Heart left ventricle (tissue), 16 donors: ENCODE measurements at places on chromosomes 11 and 22. TPM values are rescaled to one million over a fixed set of nuclear protein-coding genes. Genes with fewer than 3 reads are reported as not detected.

- DNase-seq: peak; percentile 66
Observed at GRCh38 chr22:44046485-44047141, 22.5 kb downstream of the PARVB start.

Gene PAMR1
- 4.3 TPM for polyA plus RNA-seq

Gene TRIM48
- polyA plus RNA-seq: not detected

Gene SCGB2A2
- not detected for polyA plus RNA-seq

GRCh38 chr22:46923394-46923793 is 160.9 kb downstream of the TBC1D22A start:
- no peak for DNase-seq

DNA sequence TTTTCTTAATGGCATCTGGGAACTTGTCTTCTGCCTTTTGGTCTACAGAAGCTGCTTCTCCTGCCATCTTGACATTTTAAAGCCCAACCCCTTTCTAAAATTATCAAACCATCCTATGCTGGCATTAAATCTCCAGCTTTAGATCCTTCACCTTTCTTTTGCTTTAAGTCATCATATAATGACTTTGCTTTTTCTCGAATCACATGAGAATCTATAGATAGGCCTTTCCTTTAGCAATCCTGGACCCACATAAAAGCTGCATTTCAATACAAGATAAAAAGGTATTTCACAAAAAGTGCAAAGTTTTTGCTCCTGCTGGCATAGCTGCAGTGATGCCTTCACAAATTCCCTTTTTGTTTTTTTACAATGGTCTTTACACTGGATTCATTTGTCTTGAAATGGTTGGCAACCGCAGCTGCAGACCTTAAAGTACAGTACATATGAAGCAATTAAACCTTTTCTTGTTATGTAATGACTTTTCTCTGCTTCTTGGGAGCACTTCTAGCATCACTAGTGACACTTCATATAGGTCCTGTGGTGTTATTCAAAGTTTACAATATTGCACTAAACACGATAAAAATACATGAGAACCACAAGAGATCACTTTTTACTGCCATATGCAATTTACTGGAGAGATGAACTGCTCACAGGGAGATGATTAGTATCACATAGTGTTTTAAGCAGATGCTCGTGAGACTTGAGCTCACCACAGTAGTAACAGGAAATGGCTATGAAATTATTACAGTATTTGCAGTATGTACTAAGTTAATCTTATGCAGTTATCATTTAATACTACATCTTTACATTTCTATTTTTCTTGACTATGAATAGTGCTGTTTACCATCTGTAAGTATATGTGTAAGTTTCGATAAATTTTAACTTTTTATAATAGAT is 41.6 kb downstream of the ACER3 start:
- DNase-seq: no peak

DNA sequence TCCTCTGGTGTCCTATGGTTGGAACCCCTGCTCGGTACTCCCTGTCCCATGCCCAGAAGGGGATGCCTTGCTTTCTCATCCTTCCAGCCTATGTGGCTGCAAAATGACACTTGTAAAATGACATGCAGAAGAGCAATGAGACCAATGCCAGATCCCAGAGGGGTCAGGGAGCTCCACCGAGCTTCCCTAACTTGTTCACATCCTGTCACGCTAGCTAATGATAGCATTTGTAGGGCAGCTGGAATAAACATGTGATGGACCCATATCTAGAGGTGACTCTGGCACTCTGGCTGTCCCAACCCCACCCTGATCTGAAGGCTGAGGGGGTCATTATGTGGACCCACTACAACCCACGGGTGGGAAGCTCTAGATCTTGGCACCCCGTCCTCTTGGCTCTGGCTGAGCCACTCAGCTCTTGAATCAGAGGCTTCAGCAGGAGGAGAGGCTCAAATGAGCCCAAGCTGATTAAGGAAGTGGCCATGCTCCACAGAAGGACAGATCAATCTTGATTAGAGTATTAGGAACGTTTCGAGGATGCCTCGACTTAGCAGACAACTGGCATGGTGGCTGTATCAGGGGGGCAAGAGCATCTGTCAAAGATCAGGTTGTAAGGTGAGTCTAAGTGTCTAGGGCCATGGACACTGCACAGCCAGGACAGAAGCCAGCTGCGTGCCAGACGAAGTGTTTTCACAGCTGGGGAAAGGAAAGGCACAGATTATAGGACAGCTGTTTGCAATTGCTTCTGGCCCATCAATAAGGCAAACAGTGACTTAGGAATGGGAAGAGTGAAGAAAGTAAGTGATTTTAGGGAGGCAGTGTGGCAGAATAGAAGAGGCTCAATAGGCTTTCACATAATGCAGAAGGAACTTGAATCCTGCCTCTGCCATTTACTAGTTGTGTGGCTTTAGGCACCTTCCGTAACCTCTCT is 182.8 kb downstream of the KIRREL3 start:
- DNase-seq: no peak

DNA sequence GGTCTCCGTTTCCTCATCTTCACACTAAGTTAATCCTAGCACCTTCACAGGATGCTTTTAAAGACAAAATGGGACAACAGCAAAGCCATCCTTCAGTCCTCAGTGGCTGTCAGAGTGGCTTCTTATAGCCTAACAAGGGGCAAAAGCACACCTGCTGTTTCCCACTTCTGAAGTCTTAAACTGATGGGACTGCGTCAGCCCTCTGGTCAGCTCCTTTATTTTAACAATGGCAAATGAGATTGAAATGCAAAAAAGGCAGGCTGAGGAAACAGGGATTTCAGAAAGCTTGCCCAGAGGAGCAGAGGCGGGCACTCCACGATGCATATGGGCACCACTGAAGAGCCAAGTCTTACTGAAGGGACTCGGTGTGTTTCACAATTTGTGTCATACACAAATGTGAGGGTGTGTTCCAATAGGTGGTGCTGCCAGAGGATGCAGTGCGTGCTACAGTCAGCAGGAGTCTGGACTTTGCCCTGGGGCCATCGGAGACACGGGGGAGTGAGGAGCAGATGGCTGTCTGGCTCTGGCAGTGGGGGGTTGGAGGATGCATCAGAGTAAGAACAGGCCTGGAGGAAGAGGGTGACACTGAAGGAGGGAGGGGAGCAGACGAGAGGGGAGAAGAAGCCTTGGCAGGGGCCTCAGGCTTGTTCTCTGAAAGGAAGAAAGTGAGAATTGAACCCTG is 47.3 kb downstream of the TENM4 start:
- DNase-seq: no peak

DNA sequence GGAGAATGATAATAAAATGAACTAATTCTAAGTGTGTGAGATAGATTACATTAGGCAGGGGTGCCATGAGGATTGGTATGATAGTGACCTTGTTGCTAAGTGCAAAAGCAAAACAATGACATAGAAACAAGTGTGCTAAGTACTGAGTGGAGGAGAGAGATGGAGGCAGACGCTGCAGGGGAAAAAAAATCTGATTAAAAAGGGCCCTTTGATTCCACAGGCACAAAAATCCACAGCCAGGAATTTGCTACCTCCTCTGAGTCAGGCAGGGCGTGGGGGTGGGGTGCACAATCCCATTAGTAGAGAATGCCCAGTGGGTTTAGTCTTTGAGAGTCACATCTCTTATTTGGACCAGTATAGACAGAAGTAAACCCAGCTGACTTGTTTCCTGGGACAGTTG is at the start of gene CNTF:
Gene CNTF, plus strand, starts transcription at position 322 of the 400 bp plus-strand sequence. CDS start 88 bp downstream, outside the sequence.
- no peak for DNase-seq

Gene XKR3
- not detected for polyA plus RNA-seq

DNA sequence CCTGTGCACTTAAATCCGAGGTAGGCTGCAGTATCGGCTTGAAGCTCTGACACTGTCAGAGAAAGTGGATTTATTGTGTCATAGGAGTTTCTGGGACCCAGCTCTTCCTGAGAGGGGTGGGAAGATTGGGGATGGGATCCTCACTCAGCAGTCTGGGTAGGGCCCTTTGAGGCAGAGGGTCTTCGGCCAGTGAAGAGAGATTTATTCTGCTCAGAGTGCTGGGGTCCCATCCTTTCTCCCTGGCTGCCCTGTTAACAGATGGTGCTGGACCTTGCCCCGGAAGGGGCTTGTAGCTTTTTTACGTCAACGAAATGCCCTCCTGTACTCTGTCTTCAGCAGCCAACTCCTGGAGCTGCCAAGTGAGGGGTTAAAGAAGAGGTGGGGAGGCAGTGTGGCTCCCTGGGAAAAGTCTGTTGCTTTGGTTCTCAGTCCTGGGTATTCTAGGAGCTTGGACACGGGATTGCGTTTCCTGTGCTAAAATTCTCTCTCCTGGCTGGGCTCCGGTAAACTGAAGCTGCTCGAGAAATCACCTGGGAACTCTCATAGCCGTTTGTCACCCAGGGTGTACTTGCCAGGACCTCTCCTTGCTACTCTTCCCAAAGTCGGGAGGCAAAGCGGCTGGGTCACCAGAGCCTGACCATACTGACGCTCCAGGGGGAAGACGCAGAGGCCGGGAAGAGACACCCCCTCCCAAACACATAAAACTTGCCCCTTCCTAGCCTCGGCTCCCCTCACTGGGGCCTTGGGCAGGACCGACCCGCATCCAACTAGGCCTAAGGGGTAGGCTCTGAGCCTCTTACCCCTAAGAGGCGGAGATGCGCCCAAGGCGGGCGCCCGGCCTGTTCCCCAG is 806 bp upstream of the SMDT1 start:
- no peak for DNase-seq

DNA sequence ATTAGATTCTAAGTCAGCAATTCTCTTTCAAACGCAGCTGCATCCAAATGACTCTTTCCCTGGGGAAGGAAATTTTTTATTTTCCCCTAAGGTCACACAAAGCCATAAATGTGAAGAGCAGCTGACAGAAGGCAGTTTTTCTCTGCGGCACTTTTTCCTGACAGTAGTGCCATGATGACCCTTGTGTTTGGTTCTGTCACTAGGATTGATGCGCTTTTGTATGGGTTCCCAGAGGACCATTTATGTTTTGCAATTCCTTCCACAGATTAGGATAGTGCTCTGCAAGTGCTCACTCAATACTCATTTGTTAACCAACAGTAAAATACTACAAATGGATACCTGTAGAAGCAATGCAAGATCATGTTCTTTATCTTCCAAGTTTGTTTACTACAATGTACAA is 359.6 kb upstream of the CTSC start:
- DNase-seq: no peak

Gene OR5D16
- polyA plus RNA-seq: not detected

- peak; percentile 62 for DNase-seq
Observed at GRCh38 chr22:42296381-42296853, 26.0 kb upstream of the TCF20 start.

Gene RTCB
- 110 TPM for polyA plus RNA-seq

Gene CNIH2
- polyA plus RNA-seq: not detected

GRCh38 chr11:10658621-10659338 is 34.8 kb downstream of the IRAG1 start:
- no peak for DNase-seq

Gene CDPF1
- 11.9 TPM for polyA plus RNA-seq

DNA sequence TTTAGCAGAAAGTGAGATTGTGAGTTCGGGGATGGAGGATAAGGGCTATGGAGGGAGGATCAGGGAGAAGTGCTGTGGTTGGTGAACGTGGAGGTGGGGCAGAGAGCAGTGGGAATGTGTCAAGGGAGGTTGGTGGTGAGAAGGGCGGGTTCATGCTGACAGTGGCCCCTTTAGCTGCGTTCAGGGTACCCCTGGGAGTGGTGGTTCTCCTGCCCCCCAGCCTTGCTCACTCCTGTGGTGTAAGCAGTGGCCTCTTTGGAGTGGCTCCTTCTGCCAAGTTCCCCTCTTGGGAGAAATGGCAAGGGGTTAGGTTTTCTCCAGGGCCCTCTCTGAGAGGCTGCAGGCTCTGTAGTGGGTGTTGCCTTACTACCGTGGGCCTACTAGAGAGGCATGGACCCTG is 16.1 kb upstream of the NECTIN1 start:
- DNase-seq: no peak

DNA sequence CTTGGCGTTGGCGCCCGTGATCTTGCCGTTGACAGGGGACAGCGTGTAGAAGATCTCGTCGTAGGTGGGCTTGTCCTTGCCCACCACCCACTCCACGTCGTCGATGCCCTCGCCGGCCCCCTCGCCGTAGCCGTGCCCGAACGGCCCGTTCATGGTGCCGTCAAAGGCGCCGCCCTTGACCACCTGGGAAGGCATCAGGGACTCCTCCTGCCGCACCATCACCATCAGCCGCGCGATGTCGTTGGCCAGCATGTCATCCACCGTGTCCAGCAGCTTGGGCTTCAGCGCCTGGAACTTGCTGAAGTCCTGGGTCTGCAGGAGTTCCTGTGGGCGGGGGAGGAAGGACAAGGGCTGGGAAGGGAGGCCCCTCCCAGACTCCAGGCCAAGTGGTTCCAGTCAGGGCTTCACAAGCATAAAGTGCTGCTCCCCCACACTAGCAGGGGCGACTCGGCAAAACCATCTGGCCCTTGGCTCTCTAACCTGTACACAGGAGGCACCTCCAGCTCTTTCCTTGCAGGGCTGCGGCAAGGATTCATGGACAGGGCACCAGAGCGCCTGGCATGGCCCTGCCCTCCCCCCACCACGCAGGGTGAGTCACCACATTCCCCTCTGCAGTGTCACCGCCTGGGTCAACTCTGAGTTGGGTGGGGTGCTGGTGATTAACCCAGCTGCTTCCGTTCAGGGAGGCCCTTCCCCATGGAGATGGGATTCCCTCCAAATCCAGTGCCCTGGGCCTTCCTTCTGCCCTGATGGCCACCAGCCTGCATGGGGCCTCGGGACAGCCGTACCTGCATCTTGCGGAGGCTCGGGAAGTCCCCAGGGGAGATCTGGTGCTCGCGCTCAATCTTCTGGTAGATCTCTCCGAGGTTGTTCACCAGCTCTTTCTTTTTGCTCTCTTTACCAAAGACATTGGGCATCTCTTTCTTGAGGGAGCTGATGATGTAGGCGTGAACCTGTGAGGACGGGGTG is 10.4 kb upstream of the CDC42BPG start:
- peak; percentile 94 for DNase-seq

DNA sequence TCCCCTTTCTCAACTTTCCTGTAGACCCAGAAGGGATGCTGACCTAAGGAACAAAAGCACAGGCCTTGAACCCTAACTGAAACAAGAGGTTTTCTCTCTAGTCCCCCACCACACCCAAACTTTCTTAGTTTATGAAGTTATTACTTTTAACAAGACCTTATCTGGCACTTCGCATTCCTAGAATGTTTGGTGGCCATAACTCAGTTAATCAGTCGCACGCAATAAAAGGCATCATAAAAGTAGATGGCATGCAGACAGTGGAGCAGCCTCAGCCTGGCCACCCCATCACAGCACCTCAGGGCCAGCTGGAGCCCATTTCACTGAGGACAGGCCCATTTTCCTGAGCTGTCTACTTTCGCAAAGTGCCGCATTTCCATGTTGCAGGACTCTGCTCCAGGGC is 301.9 kb downstream of the OPCML start:
- DNase-seq: no peak

DNA sequence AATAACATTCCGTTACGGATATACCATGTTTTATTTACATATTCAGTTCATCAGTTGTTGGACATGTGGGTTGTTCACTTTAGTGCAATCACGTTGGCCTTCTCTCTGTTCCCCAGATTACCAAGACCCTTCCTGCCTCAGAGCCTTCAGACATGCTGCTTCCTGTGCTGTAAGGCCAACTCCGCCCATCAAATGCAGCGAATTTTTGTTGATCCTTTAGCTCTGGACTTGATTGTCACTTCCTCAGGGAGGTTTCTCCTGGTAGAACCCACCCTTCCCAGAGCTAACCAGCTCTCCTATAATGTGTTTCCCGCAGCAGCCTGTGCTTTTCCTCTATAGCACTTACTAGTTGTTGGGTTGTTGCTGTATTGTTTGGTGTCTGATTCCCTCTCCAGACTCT is 39.4 kb downstream of the SWAP70 start:
- no peak for DNase-seq
